A673 (cell line): ENCODE measurements at places on chromosomes 4 and X.
A peak's percentile ranks its signal among the peaks of the same experiment; 100 is the strongest.

GRCh38 chr4:25697516-25697915 lies 41.9 kb downstream of the SLC34A2 start:
- no peak for DNase-seq

- DNase-seq: no peak
Measured at GRCh38 chr4:152304220-152304619, 231.7 kb downstream of the FBXW7 start.

GRCh38 chr4:11429699-11430045 lies 978 bp upstream of the HS3ST1 start:
- no peak for DNase-seq

DNA sequence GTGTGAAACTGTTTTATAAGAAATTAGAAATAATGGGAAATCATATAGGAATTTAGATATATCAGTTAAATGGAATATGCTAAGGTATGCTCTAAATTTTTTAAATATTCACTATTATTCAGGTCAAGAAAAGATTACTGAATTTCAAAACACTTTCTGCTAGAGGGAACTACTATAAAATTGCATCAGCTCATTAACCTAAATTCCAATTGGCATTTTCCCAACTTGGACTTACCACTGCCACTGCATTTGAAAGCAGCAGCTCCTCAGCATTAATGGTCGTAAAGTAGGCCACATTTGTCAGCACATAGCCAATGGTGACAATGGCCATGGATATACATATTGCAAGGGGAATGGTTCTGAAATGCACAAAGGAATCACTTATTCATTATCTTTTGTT lies 57.3 kb downstream of the SLC7A11 start:
- peak; percentile 27 for DNase-seq
